ENCODE measurements at places on chromosomes 12 and 14.
A peak's percentile ranks its signal among the peaks of the same experiment; 100 is the strongest.

DNA sequence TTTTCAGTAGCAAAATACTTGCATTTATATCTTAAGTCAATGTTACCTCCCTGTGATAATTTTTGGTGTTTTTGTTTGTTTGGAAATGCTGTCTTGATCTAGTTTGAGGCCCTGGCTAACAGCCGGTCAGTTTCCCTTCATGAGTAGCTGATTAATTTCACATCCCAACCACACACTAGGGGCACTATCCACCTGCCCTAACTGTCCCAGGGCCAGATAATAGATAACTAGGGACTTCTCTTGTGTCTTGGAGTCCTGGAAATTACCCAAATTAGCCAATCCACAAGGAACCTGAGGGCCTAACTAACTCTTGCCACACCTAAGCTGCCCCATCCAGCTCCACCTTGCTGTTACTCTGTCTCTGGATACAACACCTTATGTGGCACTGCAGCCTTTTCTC, 399.9 kb downstream of the FOXG1 start:
- DNase-seq: no peak

GRCh38 chr14:36465178-36465577, 54.9 kb downstream of the NKX2-1 start:
- DNase-seq: no peak

- DNase-seq: peak; percentile 90
Observed at GRCh38 chr14:69153152-69153872, 393 bp upstream of the DCAF5 start.

DNA sequence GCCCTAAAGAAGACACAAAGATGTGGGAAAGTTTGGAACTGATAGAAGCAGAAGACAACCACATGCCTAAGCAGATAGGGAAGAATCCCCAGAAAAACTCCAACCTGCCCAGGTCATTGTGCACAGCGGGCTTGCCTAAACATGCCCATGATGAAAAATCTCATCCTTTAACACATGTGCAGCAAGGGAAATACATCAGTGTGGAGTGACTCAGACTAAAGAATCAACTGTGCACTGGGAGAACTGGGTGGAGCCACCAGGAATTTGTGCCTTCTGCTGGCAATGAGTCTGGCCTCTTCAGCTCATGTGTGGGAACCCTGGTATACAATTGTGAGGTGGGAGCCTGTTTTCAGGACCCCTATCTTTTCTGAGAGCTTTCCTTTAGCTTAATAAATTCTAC, 398.5 kb downstream of the FSCB start:
- DNase-seq: no peak

- no peak for DNase-seq
Observed at GRCh38 chr12:27593266-27593665, 69.3 kb downstream of the PPFIBP1 start.

- no peak for DNase-seq
Observed at GRCh38 chr14:73524493-73524892, 12.4 kb upstream of the ACOT1 start.

DNA sequence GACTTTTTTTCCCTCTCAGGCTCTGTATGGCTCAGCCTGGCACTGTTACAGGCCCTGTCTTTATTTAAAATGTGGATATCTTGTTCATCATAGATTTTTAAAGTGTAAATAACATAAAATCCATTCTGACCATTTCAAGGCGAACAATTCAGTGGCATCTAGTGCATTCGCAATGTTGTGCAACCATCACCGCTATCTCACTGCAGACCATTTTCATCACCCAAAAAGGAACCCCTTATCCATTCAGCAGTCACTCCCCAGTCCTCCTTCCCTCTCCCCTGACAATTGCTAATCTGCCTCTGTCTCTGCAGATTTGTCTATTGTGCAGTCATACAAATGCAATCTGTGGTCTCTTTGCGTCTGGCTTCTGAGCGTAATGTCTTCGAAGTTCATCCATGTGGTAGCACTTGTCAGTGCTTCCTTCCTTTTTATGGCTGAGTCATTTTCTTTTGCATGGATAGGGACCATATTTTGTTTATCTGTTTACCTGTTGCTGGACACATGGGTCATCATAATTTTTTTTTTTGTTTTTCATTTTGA, 148.8 kb upstream of the LHX5 start:
- no peak for DNase-seq

DNA sequence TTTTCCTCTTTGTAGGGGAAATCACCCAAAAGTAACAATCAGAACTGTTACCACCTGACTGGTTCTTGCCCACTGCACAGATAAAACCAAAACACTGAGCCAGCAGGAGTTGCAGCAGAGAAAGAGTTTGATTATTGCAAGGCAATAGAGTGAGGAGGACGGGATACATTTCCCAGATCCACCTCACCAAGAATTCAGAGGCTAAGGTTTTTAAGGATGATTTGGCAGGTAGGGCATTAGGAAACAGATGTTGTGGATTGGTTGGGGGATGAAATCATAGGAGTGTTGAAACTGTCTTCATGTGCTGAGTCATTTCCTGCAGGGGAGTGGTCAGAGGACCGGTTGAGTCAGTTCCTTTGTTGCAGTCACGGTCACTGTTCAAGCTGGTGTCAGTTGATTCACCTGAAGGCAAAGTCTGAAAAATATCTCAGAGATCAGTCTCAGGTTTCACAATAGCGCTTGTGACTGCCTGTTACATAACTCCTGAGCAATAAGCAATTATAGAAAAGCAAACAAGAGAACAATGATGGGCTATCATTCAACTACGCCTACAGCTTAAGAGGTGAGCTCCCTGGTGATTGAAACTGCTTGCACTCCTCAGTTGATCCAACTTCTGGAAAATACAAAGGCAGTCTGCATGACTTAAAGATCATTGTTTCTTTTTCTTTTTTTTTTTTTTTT, 20.3 kb upstream of the AMN1 start:
- peak; percentile 78 for DNase-seq

GRCh38 chr12:14843425-14843887, at the start of gene ART4:
TSS of gene ART4 (minus strand) at chr12:14843526. CDS start at chr12:14843113, 413 bp downstream.
- DNase-seq: no peak
